ENCODE measurements at places on chromosomes 1 and 21.

DNA sequence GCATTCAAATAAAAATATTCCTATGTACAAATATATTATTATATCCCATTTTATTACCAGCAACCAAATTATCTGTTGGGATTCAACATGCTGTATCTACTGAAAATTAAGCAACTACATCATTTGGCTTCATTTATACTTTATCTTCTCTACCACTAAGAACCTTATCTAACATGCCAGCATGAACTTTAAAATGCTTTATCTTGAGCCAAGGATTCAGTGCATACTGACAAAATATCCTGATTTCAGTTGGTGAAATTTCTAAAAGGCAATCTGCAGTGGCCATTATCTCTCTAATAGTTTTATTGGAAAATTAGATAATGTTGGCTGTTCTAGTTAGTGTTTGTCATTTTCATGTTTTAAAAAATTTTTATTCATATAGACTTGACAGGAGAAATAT is 1149.9 kb downstream of the KCNT2 start:
- no peak for DNase-seq

DNA sequence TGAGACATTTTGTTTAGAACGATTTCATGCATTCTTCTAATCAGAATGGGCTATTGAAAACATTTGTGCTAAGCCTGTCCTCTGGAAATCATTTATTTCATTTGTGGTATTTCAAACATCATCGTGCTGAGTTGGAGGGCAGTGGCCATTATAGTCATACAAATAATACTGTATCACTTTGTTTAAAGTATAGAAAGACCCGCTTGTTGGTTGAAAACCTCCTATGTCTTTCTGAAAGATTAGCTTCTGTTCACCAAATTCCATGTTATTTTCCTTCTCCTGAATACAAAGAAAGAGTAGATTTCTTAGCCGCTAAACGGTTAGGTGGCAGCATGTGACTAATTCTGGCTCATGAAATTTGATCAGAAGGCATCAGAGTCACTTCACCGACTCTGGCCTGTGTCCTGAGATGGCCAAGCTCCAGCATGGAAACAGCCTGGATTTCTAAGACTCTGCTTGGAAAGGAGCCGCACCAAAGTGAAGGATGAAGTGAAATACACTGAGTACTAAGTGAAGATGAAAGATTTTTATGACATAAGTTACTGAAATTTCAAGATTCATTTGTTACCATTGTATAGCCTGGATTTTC is 355.1 kb downstream of the USP25 start:
- no peak for DNase-seq

- DNase-seq: no peak
Measured at GRCh38 chr1:90724926-90725656, 8.0 kb upstream of the BARHL2 start.

GRCh38 chr1:77175230-77175844 is 43.9 kb downstream of the PIGK start:
- no peak for DNase-seq

GRCh38 chr1:154820646-154821045 is 49.4 kb downstream of the KCNN3 start:
- DNase-seq: no peak

DNA sequence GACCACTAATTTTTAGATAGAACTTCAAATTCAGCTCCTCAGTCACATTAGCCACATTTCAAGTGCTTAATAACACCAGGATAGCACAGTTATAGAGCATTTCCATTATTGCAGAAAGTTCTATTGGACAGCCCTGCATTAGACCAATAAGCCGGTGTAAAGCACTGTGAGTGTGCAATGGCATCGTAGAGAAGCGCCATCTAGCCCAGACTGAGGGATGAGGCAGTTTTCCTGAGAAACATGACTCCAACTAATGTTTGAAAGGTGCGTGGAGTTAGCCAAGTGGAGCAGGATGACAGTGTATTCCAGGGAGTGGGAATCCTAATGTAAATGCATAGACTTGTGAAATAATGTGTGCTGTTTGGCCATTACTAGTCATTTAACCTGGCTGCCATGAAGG is 7.7 kb downstream of the RPE65 start:
- DNase-seq: no peak

- DNase-seq: no peak
Measured at GRCh38 chr1:202316186-202316585, 25.6 kb downstream of the UBE2T start.

GRCh38 chr1:1616838-1617237 is 1.5 kb downstream of the MIB2 start:
- no peak for DNase-seq

GRCh38 chr1:246110343-246111219 is 396.5 kb downstream of the SMYD3 start:
- DNase-seq: no peak

- DNase-seq: no peak
Measured at GRCh38 chr1:220274251-220274855, 2.1 kb upstream of the RAB3GAP2 start.

DNA sequence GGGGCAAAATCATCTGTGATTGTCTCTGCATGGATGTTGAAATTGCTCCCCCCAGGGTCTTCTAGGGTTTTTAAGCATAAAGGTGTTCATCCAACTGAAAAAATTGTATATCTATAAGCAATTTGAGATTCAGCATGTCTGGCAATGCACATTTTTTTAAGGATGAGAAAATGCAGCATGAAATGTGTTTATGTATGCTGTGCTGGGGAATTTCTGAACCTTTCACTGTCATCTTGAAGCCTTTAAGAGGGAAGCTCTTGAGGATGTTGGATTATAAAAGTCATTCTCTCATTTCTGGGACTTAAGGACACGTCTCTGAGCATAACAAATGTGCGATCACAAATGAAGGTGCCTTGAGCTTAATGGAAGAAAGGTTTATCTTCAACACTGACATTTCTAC is 9.4 kb downstream of the OVAAL start:
- DNase-seq: no peak

GRCh38 chr21:42194863-42195262 is 24.1 kb upstream of the ABCG1 start:
- no peak for DNase-seq

DNA sequence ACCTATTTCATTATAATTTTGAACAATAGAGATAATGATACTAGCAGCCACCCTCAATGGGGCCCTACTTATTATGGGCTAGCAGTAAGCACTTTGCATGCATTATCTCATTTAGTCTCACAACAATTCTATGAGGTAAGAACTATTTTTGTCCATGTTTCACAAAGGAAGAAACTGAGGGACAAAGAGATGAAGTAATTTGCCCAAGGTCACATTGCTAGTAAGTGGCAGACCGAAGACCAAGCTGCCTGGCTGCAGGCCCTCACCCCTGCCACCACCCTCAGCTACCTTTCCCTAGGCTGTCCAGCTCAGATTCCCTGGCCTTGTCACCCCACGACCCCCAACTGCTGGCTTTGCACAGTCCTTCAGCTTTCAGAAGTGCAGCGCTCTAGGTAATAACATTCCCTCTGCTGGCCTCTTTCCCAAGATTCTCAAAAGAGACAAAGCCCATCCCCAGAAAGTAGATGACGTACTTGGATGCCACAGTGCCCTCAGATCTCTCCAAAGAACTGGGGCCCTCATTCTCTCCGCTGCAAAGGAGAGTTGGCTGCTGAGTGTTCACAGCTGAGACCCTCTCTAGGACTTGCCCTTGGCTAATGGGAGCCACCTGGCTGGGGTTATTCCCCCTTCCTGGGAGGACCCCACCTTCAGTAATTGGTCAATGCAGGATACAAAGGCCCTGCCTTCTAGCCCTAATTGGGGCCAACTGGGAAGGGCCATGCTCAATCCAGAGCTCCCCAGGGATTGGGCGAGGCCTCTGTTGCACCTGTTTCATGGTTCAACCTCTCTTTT is 39.5 kb downstream of the IRF2BP2 start:
- DNase-seq: no peak

- no peak for DNase-seq
Measured at GRCh38 chr1:93033029-93033428, 46.1 kb upstream of the MTF2 start.

GRCh38 chr21:16454399-16454798 is 724.6 kb downstream of the USP25 start:
- DNase-seq: no peak

DNA sequence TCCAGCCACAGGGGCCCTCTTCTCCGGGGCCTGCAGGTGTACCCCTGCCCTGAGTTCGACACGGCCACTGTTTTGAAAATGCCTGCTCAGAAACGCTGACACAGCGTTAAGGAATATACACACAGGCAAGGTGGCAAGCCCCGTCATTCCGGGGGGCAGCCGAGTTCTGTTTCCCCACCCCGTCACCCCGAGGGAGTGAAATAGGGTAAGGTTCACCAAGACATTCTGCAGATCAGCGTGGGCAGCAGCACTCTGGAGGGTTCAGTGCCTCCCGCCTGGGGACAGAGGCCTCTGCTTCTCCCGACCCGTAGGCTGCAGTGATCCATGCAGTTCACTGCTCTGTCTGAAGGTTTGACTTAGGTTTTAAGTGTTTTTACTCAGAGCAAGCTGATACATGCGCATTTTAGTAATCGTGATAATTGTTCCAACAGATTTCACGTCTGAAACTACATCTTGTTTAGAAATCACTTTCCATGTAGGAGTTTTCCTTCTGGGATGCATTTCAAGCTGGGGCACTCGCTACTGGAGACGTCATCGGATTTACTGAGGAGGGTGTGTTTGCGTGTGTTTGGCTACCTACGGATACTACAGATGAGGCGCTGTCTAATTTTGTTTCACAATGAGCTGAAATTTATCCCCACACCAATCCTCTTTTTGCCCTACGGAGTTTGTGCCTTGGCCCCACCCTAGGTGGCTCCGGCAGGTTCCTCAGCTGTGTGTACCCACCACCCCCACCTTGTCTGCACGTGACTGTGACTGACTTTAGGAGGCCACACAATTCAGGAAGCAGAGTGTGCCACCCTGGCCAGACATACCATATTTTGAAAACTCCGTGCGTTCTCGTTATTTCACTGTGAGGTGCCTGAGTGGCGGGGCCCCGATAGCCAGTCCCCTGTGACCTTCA is 63.5 kb downstream of the AGPAT3 start:
- no peak for DNase-seq

DNA sequence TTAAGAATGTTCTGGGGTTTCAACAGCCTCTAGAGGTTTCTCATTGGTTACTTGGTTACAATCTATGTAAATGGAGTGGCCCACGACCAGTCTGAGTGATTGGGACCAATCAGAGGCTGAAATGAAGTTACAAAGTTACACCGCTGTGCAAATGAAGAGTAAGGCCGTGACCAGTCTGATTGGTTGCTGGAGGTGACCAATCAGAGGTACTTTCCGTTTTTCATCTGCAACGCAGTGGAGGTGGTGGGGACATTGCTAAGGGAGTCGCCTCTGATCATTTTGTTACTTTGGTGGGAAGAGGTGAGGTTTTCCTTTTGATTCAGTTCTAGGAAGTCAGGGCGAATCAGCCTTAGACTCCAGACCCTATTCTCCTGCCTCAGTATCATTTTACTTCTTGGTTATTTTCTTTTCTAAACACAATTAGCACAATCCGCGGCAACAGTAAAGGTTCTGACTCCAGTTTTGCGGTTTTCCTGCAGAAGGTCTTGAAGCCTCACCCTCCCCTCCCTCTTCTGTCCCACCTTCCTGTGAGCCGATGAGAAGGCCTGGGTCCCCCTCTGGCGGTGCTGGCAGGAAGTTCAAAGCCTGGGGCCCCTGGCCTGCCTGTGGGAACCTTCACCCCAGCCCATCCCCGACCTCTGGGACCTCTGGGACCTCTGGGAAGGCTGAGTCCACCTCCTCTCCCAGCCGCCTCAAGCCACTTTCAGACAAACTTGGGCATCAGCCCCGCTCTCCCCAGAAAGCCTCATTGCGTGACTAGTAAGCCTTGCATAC is 38.7 kb upstream of the TTC34 start:
- DNase-seq: no peak

GRCh38 chr1:187696073-187696472 is 867.3 kb downstream of the PLA2G4A start:
- DNase-seq: no peak

- DNase-seq: no peak
Measured at GRCh38 chr1:91065337-91065736, 43.5 kb upstream of the ZNF644 start.

- DNase-seq: no peak
Measured at GRCh38 chr1:113870778-113871177, 734 bp downstream of the PTPN22 start.

- DNase-seq: no peak
Measured at GRCh38 chr1:8422510-8423268, 104.8 kb downstream of the SLC45A1 start.

DNA sequence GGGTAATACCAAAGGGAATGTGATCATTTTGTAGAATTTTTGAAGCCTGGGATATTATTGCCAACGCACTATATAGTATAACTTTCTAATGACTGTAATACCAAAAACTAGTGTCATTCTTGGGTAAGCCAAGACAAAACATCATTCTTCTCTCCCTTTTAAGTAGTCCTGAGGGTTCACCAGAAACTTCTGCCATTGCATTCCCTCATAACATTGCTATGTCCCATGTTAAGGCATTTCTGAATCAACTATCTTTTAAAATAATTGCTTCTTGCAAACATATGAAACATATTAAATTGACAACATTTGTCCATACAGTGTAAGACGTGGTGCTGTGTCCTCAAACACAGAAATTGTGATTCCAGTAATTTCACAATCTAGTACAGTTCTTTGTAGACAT is 29.9 kb upstream of the C1orf21 start:
- DNase-seq: no peak

DNA sequence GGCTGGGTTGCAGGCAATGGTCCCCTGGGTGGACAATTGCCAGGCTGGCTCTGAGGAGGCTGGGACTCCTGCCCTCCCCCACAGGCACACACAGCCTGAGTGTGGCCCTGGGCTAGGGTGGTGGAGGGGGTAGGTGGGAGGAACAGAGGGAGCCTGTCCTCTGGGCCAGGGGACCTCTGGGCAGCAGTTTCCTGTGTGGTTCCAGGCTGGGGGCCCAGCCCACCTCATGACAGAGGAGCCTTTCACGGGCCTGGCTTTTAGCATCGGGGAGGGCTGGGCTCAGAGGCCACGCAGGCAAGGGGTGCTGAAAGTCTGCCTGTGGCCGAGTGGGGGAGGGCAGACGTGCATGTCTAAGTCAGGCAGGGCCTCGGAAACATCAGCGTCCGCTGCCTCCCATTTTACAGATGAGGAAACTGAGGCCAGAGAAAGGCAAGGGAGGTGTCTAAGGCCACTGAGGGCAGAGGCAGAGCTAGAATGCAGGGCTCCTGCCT is 7.0 kb downstream of the EXTL1 start:
- no peak for DNase-seq

DNA sequence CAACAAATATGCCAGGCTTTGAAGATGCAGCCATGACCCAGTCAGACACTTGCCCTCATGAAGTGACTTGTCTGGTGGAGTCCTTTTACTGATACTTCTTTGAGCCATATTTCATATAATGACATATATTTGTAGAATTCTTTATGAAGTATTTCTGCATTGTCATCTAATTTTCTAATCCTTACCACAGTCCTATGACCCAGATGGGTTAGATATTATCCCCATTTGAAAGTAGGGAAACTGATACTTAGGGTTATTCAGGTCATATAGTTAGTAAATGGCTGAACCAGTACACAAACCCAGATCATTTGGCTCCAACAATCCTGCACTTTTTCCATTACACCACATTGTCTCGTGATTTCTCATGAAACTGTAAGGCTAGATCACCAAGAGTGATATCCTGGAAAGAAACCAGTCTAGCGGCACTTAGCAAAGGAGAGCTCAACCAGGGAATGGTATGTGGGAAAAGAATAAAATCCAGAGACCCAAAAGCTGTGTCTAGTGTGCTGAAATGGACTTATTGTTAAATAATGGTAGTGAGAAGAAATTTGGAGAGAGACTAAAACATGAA is 49.6 kb downstream of the ZFYVE9 start:
- DNase-seq: no peak

- DNase-seq: no peak
Measured at GRCh38 chr1:51324251-51325010, 5.9 kb downstream of the TTC39A start.
